MM.1S (cell line): ENCODE measurements at places on chromosomes 5 and 9.

GRCh38 chr9:75909776-75910175 is 19.3 kb downstream of the PCSK5 start:
- DNase-seq: no peak

DNA sequence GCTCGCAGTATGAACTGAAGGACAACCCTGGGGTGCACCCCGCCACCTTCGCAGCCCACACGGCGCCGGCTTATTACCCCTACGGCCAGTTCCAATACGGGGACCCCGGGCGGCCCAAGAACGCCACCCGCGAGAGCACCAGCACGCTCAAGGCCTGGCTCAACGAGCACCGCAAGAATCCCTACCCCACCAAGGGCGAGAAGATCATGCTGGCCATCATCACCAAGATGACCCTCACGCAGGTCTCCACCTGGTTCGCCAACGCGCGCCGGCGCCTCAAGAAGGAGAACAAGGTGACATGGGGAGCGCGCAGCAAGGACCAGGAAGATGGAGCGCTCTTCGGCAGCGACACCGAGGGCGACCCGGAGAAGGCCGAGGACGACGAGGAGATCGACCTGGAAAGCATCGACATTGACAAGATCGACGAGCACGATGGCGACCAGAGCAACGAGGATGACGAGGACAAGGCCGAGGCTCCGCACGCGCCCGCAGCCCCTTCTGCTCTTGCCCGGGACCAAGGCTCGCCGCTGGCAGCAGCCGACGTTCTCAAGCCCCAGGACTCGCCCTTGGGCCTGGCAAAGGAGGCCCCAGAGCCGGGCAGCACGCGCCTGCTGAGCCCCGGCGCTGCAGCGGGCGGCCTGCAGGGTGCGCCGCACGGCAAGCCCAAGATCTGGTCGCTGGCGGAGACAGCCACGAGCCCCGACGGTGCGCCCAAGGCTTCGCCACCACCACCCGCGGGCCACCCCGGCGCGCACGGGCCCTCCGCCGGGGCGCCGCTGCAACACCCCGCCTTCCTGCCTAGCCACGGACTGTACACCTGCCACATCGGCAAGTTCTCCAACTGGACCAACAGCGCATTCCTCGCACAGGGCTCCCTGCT is 3.8 kb downstream of the IRX1 start:
- no peak for DNase-seq

GRCh38 chr5:174464504-174465165 is 259.7 kb upstream of the MSX2 start:
- no peak for DNase-seq

GRCh38 chr5:113039229-113039933 is 62.8 kb downstream of the DCP2 start:
- DNase-seq: no peak

GRCh38 chr9:133609311-133610098 is at the start of gene FAM163B:
FAM163B (minus strand) TSS chr9:133609389; CDS start chr9:133580223, 29,166 bp downstream.
- DNase-seq: no peak

GRCh38 chr5:168152660-168153059 is 138.8 kb upstream of the WWC1 start:
- peak; percentile 67 for DNase-seq

- no peak for DNase-seq
Measured at GRCh38 chr9:94663140-94663539, 23.8 kb upstream of the FBP1 start.

DNA sequence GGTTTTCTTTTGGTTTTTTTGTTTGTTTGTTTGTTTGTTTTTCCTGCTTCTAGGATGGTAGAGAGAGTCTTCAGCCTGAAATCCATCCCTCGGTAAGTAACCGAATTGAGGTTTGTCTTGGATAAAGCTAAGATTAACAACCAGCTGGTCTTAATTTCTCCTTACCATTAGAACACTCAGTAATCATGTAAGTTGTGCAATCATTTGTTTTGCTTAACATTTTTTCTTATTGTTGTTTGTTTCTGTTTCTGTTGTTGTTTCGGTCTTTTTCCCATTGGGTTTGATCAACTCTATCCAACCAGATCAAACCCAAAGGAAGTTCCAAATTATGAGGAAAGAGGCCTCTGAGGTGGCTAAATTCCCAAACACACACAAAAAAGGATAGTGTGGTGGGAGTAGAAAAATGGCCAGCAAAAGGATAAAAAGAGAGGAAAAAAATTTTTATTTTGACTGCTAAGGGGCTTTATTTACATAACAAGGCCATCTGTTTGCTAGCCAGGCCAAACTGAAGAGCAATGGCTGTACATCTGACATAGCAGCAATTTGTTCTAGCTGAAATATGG is 49.6 kb upstream of the ANKRD31 start:
- no peak for DNase-seq

- no peak for DNase-seq
Measured at GRCh38 chr9:121169094-121169601, 32.5 kb downstream of the RAB14 start.

- no peak for DNase-seq
Measured at GRCh38 chr9:29844251-29844650, 2271.0 kb upstream of the C9orf72 start.

DNA sequence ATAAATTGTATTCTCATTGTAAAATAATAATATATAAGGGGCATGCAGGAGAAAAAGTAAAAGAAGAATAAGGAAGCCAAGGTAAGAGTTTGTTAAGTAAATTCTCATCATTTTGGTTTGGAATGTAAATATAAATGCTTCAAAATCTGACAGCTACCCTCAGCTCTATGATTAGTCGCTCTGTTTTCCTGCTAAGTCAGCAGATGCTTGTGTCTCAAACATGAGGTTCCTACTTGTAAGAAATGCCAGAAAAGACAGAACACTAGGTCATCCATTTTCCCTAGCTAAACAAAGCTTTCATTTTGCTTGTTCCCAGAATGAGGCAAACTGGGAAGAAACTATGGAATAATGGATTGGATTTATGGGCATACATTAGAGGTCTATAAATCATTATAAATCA is 293.1 kb downstream of the DMRTA1 start:
- DNase-seq: no peak

DNA sequence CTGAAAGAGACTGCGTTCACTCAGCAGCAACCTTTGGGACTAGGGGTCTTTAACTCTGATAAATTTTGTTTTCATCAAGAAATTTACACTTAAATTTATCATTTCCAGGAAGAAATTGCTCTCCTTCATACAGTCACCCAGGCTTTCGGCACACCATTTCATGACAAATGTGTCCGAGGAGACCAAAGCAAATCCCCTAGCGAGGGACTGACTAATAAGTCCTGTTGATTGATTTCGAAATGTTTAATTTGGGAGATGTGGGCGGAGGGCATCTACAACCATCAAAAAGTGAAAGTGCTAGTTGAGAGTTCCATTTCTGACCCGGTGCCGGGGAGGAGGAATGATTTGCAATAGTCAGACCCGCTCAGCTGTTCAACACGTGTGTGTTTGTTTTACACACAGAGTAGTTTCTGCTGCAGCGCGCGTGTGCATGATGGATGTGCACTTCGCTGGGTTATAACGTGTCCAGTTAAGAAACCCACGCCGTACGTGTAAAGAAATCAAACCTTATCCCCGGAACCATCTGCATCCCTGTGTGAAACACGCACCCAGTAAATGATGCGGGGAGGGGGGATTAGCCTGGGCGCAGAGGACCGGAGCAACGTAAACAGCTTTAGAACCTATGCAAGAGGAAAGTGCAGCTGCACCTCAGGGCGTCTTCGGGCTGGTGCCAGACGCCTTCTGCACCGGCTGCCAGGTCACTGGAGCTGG is 845 bp upstream of the NR4A3 start:
- peak; percentile 39 for DNase-seq

DNA sequence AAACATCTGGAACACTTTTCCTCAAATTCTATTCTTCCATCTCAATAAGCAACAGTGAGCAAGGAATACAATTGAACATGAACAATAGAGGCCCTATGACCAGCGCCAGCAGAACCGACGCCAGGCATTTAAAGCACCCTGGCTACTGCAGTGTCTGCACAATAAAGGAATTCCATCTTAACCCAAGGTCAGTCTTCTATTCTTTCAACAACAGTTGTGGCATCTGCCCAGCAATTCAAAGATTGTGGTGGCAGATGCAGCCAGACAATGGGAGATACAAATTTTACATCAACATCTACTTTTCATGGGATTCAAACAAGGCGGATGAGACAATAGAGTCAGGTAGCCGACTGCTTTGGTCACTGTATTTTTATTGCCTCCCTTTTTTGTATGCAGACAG is 65.9 kb downstream of the ELL2 start:
- DNase-seq: no peak

- DNase-seq: no peak
Measured at GRCh38 chr9:124779368-124780059, 2.6 kb downstream of the OLFML2A start.

DNA sequence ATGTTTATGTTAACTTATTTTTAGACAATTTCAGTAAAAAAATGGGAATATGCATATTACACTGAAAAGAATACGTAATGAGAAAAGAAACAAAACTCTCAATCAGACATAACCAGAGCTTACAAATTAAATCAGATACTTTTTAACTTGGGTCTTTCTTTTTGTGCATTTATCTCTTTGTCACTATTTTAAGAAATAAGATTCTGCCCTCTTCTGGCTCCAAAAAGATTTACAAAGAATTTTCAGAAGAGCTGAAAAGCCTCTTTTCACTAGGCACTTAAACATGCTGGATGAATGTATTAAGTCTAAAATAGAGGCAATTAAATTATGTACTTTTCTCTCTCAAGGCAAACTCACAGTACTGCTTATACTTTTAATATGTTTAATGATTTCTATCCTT is 55.5 kb downstream of the CEP120 start:
- DNase-seq: peak; percentile 35

- no peak for DNase-seq
Measured at GRCh38 chr9:3330792-3331420, 194.9 kb downstream of the RFX3 start.

DNA sequence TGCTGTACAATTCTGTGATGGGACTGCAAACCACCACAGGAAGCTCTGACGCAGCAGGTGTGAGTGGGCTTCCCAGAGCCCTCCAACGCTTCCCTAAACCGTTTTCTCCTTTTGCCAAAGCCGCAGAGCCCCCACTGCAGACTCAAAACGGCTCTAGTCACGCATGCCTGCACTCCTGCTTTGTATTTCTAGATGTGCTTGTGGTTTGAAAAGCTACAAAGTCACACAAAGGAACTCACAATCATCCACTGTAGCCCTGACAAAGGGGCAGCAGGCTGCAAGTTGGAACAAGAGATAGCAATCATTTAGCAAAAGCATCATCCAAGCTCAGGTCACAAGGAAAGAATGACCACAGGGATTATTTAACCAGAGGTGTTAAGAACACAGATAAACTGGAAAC is 79.3 kb downstream of the PTPN3 start:
- no peak for DNase-seq

GRCh38 chr9:26066237-26066636 is 388.0 kb upstream of the TUSC1 start:
- peak; percentile 53 for DNase-seq

- no peak for DNase-seq
Measured at GRCh38 chr5:94791829-94792228, 173.4 kb downstream of the SLF1 start.

GRCh38 chr9:5910413-5911057 is 19.8 kb downstream of the MLANA start:
- DNase-seq: no peak

DNA sequence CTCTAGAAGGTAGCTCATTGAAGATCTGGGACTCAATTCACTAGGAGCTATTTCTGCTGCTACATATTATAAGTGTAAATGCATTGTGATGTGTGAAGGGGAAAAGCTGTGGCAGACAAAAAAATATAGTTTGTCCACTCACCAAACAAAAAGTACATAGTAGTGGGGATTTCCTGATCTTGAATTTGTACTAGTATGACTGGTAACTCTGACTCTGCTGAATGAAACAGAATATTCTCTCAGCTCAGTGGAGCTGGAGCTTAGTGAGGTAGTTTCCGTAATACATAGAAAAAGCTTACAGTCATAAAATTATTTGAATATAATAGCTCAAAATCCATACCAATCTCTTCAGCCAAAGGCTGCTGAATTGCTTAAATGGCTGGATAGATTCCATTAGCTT is 455.6 kb upstream of the CD180 start:
- no peak for DNase-seq

- DNase-seq: no peak
Measured at GRCh38 chr5:174167080-174167910, 121.8 kb downstream of the NSG2 start.

GRCh38 chr5:158943057-158943456 is 156.7 kb downstream of the EBF1 start:
- no peak for DNase-seq

- no peak for DNase-seq
Measured at GRCh38 chr9:37587521-37587920, 4.9 kb downstream of the TOMM5 start.

GRCh38 chr5:55509796-55510522 is 24.8 kb downstream of the PLPP1 start:
- DNase-seq: no peak

GRCh38 chr5:59275510-59276324 is 617.8 kb downstream of the PDE4D start:
- DNase-seq: no peak

DNA sequence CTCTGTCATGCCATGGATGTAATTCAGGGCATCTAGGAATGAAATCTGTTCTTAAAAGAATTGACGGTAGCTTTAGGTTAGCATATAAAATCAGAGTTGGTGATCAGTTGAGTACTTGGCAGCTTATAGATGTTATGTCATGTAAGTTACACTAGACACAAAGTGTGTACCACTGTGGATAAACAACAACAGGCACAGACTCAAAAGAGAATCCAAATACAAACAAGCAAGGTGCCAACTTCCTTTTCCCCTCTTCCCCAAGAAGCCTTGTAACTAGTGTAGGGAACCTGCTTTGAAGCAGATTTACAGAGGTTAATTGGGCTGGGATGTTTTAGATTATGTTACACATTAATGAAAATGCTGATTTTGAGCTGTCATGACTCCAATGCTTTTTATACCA is 167.2 kb downstream of the PBX3 start:
- no peak for DNase-seq

DNA sequence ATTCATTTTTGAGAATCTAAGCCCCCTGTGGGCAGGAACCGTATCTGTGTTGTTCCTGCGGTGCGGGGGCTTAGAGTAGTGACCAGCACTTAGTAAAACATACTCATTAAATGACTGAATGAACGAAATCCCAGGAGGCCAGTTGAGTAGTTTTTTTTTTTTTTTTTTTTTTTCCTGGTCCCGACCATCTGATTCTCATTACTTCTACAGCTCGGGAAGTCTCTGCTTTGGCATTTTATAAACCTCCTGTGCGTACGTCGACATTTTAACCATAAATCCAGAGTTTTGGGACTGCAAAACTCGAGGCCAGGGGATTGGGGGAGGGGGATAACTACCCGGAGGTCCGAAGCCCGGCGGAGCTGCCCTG is 31.5 kb upstream of the SPRY4 start:
- DNase-seq: no peak

GRCh38 chr5:77426670-77427069 is 65.4 kb downstream of the WDR41 start:
- no peak for DNase-seq

- no peak for DNase-seq
Measured at GRCh38 chr9:26675035-26675434, 217.6 kb downstream of the CAAP1 start.

- DNase-seq: peak; percentile 24
Measured at GRCh38 chr5:10701567-10702039, 59.4 kb downstream of the DAP start.
